ENCODE measurements at places on chromosomes 5 and 9.

DNA sequence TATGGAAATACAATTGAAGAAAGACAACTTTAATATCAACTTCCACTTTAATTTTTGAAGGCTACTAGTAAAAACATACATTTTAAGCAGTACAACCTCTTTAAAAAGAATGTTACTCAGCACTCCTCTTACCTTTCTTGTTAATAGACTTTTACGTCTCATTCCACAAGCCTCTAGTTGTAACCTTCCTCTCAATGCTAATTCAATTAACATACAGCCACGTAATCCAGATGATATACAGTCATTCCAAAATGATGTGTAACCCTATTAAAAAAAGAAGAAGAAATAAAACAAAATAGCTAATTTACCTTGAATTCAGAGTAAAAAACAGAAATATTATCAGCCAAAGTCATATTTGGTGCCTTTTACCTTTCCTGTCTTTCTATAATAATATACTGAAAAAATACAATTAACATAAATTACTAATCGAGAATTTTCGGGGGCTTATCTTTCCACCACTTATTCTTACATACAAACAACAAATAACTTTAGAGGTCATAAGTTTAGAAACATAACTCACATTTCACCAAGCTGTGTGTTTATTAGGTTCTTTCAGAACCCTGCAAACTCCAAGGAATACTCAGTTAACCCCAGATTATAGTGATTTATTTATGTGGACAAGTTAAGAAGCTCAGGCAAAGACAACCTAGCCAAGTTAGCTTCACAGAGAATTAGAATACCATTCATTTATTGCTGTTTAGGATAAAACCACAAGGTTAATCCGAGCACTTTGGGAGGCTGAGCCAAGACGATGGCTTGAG is 30.3 kb downstream of the GOLPH3 start:
- H3K27me3 ChIP-seq, result no peaks in the 10 kb centered on the region
- H3K27ac ChIP-seq, result no peak overlapping the region
- H3K36me3 ChIP-seq, result peaks cover 6% of the 10 kb centered on the region

DNA sequence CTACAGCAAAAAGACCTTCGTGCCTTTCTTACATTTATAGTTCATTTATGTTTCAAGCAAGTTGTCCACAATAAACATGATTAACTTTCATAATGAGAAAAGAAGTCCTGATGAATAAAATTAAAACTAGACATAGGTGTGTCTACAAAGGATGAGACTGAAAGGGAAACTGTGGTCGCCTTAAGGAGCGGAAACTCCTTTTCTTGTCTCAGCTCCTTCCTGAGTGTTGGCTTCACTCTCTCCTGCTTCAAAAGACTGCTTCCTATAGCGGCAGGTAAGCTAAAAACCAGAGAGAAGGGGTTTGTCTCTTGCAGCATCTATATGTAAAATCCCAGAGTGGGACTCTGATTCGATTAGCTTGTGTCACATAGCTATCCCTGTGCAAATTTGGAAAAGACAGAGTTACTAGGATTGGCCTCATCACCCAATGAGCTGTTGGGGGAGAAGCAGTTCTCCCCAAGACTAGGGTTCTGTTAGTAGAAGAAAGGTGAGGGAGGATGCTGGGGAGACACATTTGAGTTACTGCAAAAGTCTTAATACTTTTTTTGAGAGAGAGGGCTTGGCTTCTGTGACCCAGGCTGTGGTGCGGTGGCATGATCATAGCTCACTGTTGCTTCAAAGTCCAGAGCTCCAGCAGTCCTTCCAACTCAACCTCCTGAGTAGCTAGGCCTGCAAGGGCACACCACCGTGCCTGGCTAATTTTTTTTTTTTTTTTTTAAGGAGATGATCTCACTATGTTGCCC is 16.8 kb upstream of the CTSL start:
- H3K36me3 ChIP-seq, result peaks cover 4% of the 10 kb centered on the region
- H3K27ac ChIP-seq, result no peak overlapping the region
- H3K27me3 ChIP-seq, result no peaks in the 10 kb centered on the region
- no peak overlapping the region for H3K4me3 ChIP-seq
- H3K4me1 ChIP-seq, result no peaks in the 10 kb centered on the region
- DNase-seq, result no peak

GRCh38 chr5:88979244-88979643 is 96.3 kb upstream of the MEF2C start:
- DNase-seq, result no peak
- H3K36me3 ChIP-seq, result no peaks in the 10 kb centered on the region
- no peak overlapping the region for H3K4me3 ChIP-seq
- no peak overlapping the region for H3K27ac ChIP-seq
- H3K4me1 ChIP-seq, result no peaks in the 10 kb centered on the region

- H3K27ac ChIP-seq, result no peak overlapping the region
- DNase-seq, result no peak
- H3K36me3 ChIP-seq, result no peaks in the 10 kb centered on the region
- no peaks in the 10 kb centered on the region for H3K27me3 ChIP-seq
Observed at GRCh38 chr5:72009280-72009679, 98.0 kb upstream of the MAP1B start.

DNA sequence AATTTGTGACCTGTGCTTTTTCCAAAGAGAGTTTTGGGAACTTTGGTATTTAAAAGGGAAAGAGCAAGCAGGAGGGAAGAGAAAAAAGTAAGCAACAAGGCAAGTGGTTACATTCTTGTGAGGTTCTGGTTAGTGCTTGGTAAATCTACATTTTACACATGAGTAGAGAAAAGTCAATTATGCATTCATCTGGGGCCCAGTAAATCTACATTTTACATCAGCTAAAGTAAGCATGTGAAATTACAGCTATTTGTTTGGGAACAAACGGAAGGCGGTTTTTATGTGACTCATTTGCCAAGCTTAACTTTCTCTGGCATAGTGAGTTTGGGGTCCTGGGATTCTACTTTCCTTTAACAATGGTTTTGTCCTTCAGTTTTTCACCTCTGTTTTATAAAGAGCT is 102.2 kb downstream of the SNX18 start:
- peaks cover 44% of the 10 kb centered on the region for H3K4me1 ChIP-seq
- DNase-seq, result no peak
- H3K27ac ChIP-seq, result peak overlapping the region; percentile 78
- H3K36me3 ChIP-seq, result no peaks in the 10 kb centered on the region

DNA sequence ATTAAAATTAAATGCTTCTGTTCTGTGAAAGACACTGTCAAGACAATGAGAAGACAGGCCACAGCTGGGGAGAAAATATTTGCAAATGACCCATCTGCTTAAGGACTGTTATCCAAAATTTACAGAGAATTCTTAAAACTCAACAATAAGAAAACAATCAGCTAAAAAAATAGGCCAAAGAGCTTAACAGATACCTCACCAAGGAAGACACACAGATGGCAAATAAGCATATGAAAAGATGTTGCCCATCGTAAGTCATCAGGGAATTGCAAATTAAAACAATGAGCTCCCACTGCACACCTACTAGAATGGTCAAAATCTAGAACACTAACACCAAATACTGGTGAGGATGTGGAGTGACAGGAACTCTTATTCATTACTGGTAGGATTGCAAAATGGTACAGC is 10.3 kb downstream of the WNK2 start:
- no peak for DNase-seq
- H3K36me3 ChIP-seq, result no peaks in the 10 kb centered on the region
- no peak overlapping the region for H3K4me3 ChIP-seq
- no peaks in the 10 kb centered on the region for H3K27me3 ChIP-seq

All from ascending aorta (tissue), 2 donors.